IMR-90 (cell line): ENCODE measurements at places on chromosomes 5 and 9. TPM values are rescaled to one million over a fixed set of nuclear protein-coding genes. Genes with fewer than 3 reads are reported as not detected.

TMEFF1 gene
- total RNA-seq, result 0.90 and 1.9 TPM in 2 replicates

POLR3G gene
- 10.6 and 15.6 TPM in 2 replicates for total RNA-seq

INSYN2B gene
- 33.5 and 43.6 TPM in 2 replicates for total RNA-seq

SLC34A1 gene
- total RNA-seq, result not detected in 2 replicates

GPX3 gene
- total RNA-seq, result 0.28 and 0.36 TPM in 2 replicates

C5orf46 gene
- total RNA-seq, result not detected in 2 replicates

ABLIM3 gene
- 33.3 and 34.2 TPM in 2 replicates for total RNA-seq

NR5A1 gene
- total RNA-seq, result not detected in 2 replicates

ADAMTS12 gene
- 49.2 and 51.3 TPM in 2 replicates for total RNA-seq

RUSC2 gene
- 17.4 and 18.3 TPM in 2 replicates for total RNA-seq

NXNL2 gene
- total RNA-seq, result 3.2 and 4.7 TPM in 2 replicates

COL15A1 gene
- 1.9 and 2.2 TPM in 2 replicates for total RNA-seq

GZMA gene
- total RNA-seq, result not detected in 2 replicates

FAM219A gene
- 4.8 and 5.6 TPM in 2 replicates for total RNA-seq

DNA sequence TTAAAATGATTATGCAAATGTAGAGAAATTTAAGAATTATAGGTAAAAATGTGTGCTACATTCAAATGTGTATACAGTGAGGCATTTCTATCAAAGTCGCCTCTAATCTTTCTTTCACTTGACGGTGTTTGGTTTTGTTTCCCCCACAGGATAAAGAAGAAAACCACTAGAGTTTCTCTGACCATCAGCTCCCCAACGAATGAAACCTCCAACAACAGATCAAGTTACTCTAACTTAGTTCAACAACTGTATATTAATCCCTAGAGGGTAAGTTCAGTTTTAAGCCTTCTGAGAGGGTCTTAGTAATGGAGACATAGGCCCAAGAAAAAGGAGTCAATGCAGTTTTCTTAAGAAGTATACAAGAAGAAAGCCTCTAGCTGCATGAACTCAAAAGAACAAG, 11.5 kb upstream of the MYOT start:
- no peak for DNase-seq

DNA sequence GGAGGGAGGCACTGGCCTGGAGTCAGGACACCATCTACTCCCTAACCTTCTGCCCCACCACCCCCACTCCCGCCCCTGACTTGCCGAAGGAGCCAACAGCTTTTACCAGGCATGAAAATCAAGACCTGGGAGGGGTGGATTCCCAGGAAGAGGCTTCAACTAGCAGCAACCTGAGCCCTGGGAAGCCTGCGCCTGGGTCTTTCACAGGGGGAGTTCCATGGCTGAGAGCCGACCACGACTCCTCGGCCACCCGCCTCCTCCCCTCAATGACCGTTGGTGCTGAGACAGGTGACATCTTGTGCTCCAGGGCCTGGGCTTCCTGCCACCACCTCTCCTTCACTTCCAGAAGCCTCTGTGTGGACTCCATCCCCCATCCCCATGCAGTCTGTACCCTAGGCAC, 37.1 kb downstream of the BARX1 start:
- DNase-seq, result no peak

DNA sequence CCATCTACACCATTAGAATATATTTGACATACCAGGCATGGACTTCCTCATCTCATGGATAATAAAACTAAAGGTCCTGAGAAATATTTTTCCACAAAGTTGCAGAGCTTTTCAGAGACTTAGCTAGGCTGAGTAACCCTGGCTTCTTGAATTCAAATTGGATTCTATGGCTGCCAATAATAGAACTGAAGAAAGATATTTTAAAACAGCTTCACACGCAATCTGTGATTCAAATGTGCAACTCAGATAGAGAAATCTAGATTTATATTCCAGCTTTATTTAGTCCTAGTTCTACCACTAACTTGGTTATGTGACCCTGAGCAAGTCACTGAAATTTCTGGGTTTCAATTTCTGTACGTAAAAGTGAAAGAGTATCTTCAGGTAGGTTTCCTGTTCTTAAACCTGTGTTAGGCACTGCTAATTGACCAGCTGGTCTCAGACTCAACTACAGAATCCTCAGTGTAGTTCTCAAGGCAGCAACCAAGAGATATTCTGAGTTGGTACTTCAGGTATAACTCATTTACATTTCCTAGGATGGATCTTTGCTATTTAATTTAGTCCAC, 235.3 kb downstream of the GABRB2 start:
- no peak for DNase-seq

- DNase-seq, result no peak
Measured at GRCh38 chr5:111245654-111246053, 21.5 kb downstream of the CAMK4 start.

DNA sequence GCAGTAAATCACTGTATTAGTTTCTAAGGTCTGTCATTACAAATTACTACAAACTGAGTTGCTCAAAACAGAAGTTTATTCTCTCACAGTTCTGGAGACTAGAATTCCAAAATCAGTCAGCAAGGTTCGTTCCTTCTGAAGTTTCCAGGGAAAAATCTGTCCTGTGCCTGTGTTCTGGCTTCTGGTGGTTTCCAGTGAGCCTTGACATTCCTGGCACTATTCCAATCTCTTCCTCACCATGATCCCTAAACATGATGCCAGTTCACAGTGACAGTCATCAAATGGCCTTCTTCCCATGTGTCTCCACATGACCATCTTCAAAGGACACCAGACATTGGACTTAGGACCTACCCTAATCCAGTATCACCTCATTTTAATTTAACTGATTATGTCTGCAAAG, 351.4 kb downstream of the PLK2 start:
- DNase-seq, result no peak

DNA sequence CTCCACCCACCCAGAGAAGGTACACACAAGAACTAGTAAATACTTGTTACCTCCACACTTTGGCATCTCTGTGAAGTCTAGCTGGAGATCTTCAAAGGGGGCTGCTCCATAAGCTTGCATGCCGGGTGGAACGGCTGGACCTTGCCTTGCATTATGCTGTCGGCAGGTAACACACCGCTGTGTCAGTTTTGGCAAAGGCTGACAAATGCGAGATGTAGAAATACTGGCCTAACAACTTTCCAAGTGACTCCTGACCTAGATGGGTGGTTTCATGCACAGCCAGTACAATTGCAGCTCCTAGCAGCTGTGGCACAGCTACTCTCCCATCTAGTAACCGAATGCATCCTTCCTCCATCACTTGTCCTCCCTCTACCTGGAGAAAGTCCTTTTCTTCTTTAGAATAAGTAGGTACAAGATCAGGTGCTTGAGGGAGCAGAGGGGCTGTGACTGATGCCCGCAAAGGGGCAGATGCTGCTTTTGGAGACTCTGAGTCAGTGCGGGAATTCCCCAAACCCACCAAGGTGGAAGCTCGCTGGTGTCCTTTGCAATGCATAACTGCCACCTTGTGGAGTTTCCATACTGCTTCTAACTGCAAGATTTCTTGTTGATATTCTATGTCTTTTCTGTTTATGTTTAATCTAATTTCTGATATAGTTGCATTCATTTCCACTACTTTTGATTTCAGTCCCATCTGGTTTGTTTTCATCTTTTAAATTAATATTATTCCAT, 78.4 kb downstream of the TMEM161B start:
- no peak for DNase-seq

DNA sequence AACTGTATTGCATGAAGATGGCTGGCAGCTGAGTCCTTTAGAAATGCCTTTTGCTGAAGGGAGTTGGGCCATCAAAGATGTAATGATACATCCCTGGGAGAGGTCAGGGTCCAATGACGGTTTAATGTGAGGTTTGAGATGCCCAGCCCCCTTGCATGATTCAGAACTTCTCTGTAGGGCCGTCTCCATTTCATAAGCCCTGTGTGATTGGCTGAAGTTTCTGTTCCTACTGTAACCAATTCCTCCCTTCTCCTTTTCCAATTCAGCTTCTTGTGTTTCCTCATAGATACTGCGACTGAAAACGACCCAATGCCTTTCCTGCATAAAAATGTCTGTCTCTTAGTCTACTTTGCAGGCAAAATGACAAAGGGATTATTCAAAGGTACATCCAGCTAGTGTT, 47.9 kb upstream of the ST8SIA4 start:
- no peak for DNase-seq

GRCh38 chr5:39955156-39955555, 530.4 kb upstream of the DAB2 start:
- no peak for DNase-seq

- peak; percentile 66 for DNase-seq
Measured at GRCh38 chr5:105885266-105885665, 1785.5 kb downstream of the EFNA5 start.

GRCh38 chr9:17888066-17888465, 309.2 kb downstream of the SH3GL2 start:
- no peak for DNase-seq

DNA sequence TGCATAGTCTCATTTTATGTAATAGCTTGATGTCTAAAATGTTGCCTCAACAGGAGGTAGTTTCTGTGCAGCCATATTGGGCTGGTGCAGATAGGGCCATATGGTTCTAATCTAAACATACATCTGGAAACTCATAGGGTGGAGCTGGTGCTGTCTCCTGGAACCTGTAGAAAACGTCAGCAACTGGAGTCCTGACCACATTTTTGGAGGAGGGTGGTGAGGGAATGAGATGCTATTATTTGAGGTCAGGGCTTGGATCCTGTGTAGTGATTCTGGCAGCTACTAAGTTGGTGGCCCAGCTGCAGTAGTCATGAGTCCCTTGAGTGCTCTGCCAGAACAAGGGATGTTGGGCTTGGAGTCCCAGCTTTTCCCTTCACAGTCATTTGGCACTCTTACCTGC, 14.1 kb downstream of the MAN2A1 start:
- peak; percentile 22 for DNase-seq

- peak; percentile 64 for DNase-seq
Measured at GRCh38 chr9:127785023-127785932, 556 bp upstream of the CDK9 start.

- DNase-seq, result peak; percentile 78
Measured at GRCh38 chr5:53037141-53037859, 48.1 kb downstream of the ITGA2 start.

- DNase-seq, result no peak
Measured at GRCh38 chr5:1998716-1999317, 116.1 kb upstream of the IRX4 start.

GRCh38 chr9:94096819-94097577, 12.7 kb downstream of the PTPDC1 start:
- DNase-seq, result peak; percentile 33

GRCh38 chr5:81755320-81755719, 4.4 kb upstream of the SSBP2 start:
- DNase-seq, result peak; percentile 89

DNA sequence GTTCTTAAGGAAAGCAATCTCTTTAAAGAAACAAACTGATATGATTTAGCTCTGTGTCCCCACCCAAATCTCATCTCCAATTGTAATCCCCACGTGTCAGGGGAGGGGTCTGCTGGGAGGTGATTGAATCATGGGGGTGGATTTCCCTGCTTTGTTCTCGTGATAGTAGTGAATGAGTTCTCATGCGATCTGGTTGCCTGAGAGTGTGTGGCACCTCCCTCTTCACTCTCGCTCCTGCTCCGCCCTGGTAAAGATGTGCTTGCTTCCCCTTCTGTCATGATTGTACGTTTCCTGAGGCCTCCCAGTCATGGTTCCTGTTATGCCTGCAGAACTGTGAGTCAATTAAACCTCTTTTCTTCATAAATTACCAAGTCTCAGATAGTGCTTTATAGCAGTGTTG, 412.7 kb upstream of the SMC2 start:
- no peak for DNase-seq

- no peak for DNase-seq
Measured at GRCh38 chr5:112372543-112372942, 46.5 kb downstream of the EPB41L4A start.

GRCh38 chr5:6354848-6355247, 23.5 kb downstream of the MED10 start:
- DNase-seq, result no peak

GRCh38 chr5:128038643-128039042, 44.9 kb upstream of the SLC12A2 start:
- DNase-seq, result peak; percentile 73

- peak; percentile 10 for DNase-seq
Measured at GRCh38 chr9:76516350-76516749, 57.4 kb downstream of the GCNT1 start.

DNA sequence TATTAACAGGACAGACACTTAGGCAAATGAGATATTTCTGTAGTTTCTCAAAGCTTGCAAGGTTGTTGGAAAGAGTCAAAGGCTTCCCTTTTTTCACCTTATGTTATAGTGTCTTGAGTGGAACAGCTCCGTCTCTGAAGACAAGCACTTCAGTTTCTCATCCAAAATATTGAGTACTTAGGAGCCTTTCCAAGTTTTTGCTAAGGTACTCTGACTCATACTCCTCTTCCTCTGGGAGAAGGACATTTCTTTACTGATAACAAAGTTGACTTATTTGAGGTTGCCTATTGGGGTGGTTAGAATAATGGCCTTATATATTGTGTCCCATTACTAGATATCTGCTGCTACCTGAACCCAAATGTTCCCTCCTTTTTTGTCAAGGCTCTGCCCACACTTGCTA, 869.6 kb downstream of the MAT2B start:
- peak; percentile 19 for DNase-seq

GRCh38 chr9:120655005-120655622, 59.2 kb downstream of the MEGF9 start:
- peak; percentile 70 for DNase-seq

DNA sequence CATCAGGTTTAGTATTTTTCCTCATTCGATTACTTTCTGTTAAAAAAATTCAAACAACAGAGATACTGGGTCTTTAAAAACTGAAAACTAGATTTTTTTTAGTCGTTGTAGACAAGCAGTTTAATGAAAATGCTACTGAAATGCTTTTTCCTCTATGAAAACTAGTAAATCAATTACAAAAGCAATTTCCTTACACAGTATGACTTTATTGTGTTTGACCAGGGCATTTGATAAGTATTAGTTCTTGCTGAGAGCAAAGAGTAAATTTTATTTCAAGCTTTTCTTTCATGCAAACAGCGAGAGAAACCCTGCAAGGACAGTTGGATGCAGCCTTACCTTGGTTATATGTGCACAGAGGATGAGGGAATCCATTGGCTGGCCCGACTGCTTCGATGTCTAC, 308.5 kb downstream of the MAT2B start:
- DNase-seq, result no peak

DNA sequence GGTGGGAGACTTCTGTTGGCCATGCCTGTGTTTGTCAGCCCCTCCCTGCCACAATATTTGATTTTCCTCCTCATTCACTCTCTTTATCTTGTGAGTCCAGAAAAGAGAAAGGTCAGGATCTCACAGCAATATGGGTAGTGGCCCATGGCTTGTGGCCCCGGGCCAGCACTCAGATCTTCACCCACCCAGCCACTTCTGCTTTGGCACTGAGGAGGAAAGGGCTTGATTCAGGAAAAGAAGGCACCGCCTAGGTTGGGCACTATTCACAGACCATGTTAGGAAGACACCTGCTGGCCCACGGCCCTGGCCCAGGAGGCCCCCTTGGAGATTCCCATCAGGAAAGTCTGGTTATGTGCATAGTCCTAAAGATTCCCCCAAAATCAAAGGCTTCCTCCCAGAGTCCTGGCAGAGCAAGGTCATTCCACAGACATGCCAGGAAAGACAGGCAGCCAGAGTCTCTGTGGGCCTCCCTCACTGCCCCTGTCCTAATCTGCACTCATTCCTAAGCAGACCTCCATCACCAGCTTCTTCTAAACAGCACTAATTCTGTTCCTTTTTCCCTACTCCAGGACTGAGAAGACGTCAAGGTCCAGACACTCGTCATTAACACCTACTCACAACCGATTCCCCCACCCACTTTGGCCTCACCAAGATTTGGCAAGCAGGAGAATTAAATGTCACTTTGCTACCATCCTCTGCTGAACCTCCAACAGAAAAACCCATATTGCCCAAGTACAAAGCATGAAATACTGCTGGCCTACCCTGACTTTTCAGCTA, 179.3 kb downstream of the DEPDC1B start:
- no peak for DNase-seq
